ENCODE measurements at places on chromosomes 6 and 20.

DNA sequence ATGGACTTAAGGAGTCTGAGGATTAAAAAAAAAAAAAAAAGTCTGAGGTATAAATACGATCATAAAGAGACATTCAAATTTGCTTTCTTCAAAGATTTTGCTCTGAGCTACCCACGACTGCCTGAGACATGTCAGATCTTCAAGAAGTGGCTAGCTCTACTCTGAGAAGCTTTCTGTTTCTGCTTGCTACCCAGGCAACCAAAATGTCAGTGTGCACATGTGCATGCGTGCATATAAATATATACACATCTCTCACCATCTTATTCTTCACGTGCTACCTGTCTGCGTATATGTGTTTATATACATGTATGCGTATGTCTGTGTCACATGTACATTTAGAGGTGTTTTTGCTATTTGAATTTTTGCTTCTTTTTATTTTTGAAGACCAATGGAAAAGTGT is 299.6 kb upstream of the STXBP5 start:
- DNase-seq, result no peak

DNA sequence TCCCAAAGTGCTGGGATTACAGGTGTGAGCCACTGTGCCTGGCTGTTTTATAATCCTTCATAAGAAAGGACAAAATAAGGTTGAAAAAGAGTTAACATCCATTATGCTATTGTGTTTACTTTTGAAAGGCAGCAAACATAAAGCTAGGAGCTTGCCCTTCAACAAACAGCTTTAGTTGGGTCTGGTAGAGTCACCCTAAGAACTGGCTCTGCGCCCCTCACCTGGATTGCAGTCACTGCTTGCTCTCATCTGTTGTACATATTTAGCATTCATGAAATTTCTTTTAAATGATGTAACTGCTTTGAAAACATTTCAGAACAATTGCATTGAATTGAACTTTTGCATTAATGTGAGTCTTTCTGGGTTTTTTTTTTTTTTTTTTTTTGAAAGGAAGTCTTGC is 38.9 kb downstream of the JARID2 start:
- DNase-seq, result peak; percentile 68

DNA sequence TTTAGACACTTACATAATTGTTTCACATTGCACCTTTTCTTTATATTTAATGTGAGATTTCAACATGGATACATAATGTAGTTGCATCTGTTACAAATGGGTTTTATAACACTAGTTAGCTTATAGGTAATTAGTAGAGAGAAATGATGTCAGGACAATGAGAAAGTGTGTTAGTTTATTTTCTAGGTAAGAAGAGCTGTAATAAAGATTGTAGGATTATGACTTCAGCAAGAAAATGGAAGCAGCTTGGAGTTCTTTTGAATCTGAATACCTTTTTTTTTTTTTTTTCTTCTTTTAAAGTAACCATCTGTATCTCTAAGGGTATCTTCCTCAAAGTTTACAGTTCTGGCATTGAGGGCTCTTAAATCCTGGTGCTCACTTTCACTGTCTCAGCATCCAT is 35.3 kb downstream of the CD2AP start:
- peak; percentile 10 for DNase-seq

DNA sequence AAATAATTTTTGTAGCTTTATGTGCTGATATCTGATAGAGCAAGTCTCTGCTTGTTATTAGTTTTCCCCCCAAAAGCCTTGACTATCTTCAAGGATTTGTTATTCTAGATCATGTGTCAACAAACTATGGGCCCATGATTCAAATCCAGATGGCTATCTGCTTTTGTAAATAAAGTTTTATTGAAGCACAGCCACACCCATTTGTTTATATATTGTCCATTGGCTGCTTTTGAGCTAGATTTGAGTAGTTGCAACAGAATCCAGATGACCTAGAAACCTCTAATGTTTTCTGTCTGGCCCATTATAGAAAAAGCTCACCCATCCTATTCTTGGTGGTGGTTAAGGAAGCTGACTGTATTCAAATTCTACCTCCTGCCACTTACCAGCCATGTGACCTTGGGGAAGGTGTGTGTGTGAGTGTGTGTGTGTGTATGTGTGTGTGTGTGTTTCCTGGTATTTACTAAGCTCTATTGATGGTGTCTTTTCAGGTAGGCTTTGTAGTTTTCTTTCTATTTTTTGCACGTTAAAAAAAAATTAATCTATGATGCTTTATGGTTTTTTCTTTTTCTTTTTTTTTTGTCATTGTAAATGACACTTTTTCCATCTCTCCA is 1.3 kb upstream of the GTSF1L start:
- no peak for DNase-seq

GRCh38 chr6:86937219-86938079 is at the start of gene HTR1E:
Gene HTR1E, plus strand, starts transcription at chr6:86937528. Its CDS starts 77,807 bp downstream, at chr6:87015335.
- peak; percentile 27 for DNase-seq

- no peak for DNase-seq
Measured at GRCh38 chr20:13510837-13511488, 127.8 kb downstream of the TASP1 start.

DNA sequence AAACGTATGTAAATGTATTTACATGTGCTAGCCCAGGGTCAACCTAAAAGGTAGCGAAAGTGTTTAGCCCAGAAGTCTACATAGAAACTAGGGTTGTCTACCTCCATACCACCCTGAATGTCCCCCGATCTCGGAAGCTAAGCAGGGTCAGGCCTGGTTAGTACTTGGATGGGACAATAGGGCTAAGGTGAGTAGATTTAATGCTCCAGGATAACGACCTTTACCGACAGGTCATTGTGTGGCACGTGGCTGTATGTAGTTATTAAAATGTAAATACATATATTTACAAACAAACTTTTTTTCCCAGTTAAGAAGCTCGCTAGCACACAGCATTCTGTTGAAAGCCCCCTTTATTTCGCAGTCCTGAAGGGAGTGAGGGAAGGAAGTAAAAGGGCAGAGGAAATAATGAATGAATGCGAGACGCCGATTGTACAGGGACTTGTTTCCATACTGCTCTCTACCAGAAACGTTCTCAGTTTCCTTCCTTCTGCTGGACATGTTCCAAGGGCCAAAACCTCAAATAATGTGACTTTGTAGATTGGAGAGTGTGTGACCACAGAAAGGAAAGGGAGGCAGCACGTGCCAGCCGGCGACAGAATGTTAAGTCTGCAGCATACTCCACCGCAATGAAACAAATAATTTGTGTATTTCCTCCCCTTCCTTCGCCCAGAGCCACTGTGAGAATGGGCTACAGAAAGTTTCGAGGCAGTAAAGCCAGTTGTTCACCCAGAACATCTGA is 612 bp downstream of the ADAT2 start:
- DNase-seq, result peak; percentile 46

DNA sequence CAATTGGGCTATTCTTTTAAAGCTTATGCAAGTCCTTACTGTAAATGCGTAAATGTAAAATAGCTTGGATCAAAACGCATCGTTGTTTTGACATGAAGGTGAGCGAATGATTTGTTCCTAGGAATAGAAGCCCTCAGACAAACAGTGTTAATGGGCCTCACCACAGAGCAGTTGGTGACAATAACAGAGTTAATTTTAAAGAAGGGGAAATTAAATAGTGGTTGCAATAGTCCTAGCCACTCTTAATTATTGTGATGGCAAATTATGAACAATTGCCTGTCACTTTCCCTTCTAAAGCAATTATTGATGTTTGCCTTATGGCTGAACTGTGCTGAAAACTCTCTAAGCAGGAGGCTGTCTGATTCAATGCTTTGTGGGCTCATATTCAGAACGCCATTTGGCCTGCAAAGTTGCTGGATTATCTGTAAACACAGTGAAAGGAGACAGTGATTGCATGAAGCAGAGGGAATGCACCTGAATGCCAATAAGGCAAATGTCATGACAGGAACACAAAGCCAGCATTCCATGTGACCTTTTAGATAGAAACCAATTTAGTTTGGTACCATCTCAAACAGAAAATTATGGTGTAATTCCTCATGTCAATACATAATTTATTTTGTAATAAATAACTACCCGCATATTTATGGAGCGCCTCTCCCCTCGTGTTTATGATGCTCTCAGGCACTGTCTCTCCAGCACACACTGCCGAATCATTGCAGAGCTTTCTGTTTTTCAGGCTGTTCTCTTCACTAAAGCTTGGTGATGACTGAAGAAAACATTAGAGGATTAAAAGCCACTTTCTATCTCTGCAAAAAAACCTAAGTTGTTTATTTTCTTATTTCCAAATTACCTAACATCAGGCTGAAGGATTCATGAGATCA is 387.5 kb downstream of the HACE1 start:
- DNase-seq, result no peak

- peak; percentile 11 for DNase-seq
Measured at GRCh38 chr6:128057946-128058345, 157.1 kb upstream of the THEMIS start.

GRCh38 chr6:87699576-87699975 is 2.5 kb downstream of the AKIRIN2 start:
- no peak for DNase-seq

DNA sequence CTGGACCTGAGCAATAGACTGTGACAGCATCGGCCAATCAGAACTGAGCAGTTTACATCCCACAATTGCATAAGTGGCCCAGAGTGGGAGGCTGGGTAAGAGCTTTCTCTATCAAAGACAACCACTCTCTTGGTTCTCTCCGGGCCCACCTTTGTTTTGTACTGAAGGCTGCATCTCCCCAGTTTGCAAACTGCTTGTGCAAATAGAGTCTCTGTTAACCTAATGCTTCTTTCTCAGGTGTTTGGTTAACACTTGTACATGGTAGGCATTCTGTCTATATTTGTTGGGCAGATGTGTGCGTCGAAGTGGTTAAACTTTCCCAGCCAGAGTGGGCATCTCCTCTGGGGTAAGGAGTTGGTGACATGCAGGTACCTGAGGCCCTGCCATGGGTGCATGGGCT is 177.1 kb downstream of the CDH26 start:
- DNase-seq, result no peak

DNA sequence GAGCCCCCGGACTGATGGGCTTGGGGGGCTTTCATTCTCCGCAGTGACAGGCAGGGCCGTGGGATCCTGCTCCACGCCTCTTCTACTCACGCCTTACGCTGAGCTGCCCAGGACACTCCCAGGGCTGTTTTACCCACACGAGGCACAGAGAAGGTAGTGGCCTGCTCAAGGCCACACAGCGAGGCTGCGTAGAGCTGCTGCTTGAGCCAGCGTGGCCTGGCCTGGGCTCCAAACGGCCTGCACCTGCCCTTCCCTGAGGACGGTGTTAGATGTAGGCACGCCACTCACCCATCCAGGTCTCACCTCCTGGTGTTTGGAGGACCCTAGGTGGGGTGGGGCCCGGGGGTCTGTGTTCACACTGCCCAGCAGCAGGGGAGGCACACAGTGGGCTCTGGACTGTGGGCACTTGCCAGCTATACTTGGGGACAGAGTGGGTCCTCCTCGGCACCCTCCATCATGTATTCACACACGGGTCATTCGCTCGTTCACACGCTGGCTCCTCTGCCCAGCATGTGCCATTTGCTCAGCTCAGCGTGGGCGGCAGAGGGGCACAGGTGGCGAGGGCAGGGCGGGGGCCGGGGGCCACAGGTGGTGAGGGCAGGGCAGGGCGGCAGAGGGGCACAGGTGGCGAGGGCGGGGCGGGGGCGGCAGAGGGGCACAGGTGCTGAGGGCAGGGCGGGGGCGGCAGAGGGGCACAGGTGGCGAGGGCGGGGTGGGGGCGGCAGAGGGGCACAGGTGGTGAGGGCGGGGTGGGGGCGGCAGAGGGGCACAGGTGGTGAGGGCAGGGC is 18.4 kb upstream of the RBBP8NL start:
- no peak for DNase-seq

GRCh38 chr20:22623211-22623610 is 38.8 kb upstream of the FOXA2 start:
- DNase-seq, result peak; percentile 8

- DNase-seq, result no peak
Measured at GRCh38 chr6:100491952-100492670, 27.4 kb upstream of the SIM1 start.

- DNase-seq, result peak; percentile 39
Measured at GRCh38 chr6:33694401-33694931, 17.0 kb downstream of the UQCC2 start.

- DNase-seq, result peak; percentile 78
Measured at GRCh38 chr6:35449287-35449881, 2.8 kb upstream of the FANCE start.

DNA sequence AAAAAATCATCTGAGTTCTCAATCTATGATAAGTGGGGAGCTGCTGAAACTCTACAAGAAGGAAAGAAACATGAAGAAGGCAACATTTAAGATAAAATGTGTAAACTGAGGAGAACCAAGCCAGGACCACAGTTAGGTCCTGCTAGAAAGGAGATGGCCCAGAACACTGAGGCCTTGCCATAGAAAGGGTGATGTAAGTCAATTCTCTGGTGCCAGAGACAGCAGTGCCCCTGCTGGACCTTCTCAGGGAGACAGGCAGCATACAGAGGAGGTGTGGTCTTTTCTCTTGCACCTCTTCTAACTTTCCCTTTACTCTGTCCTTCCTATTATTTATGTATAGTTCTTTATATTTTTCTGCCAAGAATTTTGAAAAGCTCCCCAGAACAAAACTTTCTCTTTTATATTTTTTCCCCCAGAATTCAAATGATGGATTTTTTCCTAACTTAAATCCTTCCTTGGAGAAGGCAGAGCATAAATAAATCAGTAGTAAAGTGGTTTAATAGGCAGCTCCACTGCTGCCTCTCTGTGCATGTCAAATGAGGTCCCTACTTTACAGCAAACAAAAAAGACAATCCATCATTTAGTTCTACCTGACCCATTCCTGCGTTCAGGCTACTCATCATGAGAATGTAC is 9.0 kb downstream of the UQCC2 start:
- DNase-seq, result peak; percentile 75

DNA sequence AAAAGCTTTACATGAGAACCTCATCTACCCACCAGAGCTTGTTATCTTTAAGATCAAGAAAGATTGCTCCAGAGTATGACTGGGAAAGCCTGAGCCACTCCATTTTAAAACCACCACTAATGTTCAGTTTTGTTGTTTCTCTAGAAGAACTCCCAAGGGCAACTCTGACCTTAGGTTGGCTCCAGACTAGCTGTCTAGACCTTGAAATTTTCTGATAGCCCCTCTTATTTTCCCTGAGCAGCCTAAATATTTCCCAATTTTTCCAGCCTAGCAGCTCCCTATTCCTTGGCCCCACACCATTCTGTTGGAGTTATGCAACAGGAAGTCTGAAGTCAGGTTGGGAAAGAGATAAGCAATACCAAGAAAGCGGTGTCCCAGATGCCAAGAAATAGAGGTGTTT is 84.6 kb upstream of the TCF21 start:
- DNase-seq, result peak; percentile 86

GRCh38 chr6:120569714-120570113 is 764.6 kb downstream of the TBC1D32 start:
- DNase-seq, result no peak

DNA sequence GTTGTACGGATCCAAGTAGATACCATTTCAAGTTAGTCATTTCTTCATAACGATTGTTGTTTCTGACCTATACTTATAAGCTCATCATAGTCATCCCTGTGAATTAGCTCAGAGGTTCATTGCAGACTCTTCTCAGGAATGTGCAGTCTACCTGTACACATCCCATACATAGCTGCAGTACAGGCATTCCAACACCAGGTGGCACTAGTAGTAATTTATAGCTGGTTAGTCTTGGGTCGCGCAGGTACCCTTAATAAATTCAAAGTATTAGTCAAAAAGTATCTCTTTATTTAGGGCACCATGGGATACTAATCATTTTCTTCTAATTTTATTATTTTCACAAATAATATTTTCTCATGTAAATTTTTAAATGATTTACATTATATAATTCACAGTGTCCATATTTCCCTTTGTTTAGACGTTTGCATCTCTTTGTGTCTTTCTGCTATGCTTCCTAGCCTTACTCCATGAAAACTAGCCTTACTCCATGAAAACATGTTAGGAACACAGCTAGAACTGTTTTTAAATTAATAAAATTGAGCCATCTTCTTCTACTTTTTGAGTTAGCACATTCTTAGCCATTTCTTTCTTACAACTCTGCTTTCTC is 128.6 kb upstream of the FAM83B start:
- DNase-seq, result peak; percentile 64

Data from fibroblast of pulmonary artery (primary cell).